MCF 10A (cell line): ENCODE measurements at places on chromosomes 5 and 9. TPM values are rescaled to one million over a fixed set of nuclear protein-coding genes. Genes with fewer than 3 reads are reported as not detected.

- peaks cover 89% of the 10 kb centered on the region for H3K27me3 ChIP-seq
- no peak overlapping the region for H3K27ac ChIP-seq
- H3K4me1 ChIP-seq, result no peaks in the 10 kb centered on the region
- no peak for DNase-seq
These were observed 380 bp downstream of the OR1J1 start for GRCh38 chr9:122477346-122477745.

DNA sequence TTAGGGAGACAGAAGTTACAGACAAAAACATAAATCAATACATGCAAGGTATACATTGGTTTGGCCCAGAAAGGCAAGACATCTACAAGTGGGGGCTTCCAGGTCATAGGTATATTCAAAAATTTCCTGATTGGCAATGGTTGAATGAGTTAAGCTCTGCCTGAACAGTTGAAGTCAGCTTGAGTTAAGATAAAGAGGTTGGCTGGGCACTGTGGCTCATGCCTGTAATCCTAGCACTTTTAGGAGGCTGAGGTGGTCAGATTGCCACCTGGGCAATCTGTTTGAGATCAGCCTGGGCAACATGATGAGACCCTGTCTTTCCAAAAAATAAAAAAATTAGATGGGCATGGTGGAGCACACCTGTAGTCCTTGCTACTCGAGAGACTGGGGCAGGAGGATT lies 16.3 kb downstream of the TMC1 start:
- DNase-seq, result no peak
- no peaks in the 10 kb centered on the region for H3K27me3 ChIP-seq
- no peaks in the 10 kb centered on the region for H3K36me3 ChIP-seq
- peak overlapping the region; percentile 25 for H3K27ac ChIP-seq
- H3K4me3 ChIP-seq, result no peak overlapping the region

DNA sequence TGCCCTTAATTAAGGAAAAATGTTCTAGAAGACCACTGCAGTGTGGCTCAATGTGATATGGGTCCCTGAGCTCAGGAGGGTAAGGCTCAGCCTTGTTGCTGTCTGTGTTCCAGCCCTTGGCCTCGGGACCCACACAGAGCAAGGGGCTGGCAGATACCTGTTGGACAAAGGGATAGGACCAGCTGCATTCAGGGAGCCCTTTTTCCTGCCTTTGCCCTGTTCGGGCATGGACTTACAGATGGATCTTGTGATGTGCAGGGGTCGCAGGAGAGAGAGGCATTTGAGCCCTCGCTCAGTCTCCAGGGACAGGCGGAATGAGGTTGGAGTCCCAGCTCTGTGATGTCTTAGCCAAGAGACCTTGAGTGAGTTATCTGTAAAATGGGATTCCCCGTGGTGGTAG lies 12.1 kb upstream of the BOD1 start:
- no peak overlapping the region for H3K27ac ChIP-seq
- peaks cover 6% of the 10 kb centered on the region for H3K36me3 ChIP-seq
- DNase-seq, result no peak
- H3K4me3 ChIP-seq, result no peak overlapping the region

DNA sequence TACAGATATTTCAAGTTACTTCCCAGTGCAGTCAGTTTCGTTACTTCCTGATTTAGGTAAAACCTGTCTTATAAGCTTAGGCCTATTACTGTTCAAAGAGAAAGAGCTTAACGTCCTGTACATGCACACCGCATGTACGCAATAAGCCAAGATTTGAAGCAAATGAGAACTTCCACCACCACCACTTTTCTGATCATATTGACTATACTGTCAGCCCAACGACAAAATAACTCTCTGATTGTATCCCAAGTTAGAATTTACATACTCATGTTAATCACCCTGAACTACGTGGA lies 5.1 kb downstream of the NFIB start:
- H3K27ac ChIP-seq, result peak overlapping the region; percentile 88
- peak overlapping the region; percentile 80 for H3K4me3 ChIP-seq
- no peaks in the 10 kb centered on the region for H3K27me3 ChIP-seq
- peaks cover 44% of the 10 kb centered on the region for H3K4me1 ChIP-seq
- H3K36me3 ChIP-seq, result peaks cover 24% of the 10 kb centered on the region
- no peak for DNase-seq

DNA sequence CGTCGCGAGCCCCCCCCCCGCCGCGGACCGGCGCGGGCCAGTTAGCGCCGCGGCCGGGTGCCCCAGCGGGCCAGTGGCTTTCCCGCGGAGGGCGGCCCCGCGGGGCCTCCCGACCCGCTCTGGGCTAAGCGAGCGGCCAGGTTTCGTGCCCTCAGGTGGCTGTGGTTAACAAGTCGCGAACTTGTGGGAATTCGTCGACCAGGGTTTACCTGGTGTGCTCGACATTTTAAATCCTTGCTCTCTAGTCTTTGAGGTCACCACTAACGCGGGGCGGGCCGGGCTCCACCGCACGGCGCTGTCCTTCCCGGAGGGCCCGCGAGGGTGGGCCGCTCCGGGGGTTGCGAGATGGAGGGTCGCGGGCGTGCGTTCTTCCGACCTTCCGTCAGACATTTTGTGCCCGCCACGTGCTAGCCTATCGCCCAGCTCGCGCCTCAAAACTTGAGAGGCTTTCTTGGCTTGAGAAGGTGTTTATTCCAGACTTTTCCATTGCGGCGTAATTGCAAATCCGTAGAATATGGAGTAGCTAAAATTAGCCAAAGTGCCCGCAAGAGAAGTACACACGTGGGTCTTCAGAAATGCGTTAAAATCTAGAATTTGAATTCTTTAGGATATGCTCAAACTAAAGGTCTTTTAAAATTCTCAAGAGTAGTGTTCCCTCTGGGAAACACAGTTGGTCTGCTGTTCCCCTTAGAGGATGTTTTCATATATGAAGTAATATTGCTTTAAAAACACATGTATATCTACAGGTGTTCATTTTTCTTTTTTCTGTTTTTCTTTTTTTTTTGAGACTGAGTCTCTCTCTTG lies 2.1 kb downstream of the ANP32B start:
- no peaks in the 10 kb centered on the region for H3K27me3 ChIP-seq
- peaks cover under 1% of the 10 kb centered on the region for H3K36me3 ChIP-seq

- no peak overlapping the region for H3K4me3 ChIP-seq
- no peaks in the 10 kb centered on the region for H3K36me3 ChIP-seq
- peaks cover 19% of the 10 kb centered on the region for H3K27me3 ChIP-seq
- DNase-seq, result no peak
These were observed 24.7 kb downstream of the SLC9A3 start for GRCh38 chr5:499233-500209.

Gene DNM1
- total RNA-seq, result 0.98 and 2.0 TPM in 2 replicates

Gene PCDHB12
- total RNA-seq, result 1.6 and 2.3 TPM in 2 replicates

Gene DUSP1
- total RNA-seq, result 594 and 611 TPM in 2 replicates

DNA sequence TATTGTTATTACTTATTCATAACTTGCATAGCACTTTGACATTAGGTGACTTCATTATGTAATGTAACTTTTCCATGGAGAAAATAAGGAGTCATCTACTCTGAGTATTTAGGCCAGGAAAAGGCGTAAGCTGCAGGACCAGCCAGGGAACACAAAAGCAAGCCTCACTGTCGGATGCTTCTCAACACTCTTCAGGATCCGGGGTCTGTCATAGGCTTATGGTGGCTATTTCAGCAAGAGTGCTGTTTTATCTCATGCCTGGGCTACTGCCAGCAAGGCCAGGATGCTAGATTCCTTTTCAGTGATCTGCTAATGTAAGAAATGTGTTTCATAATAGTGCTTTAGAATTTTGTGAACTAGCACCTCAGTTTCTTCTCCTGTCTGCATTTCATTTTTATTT lies 162.4 kb downstream of the CHSY3 start:
- H3K27ac ChIP-seq, result no peak overlapping the region
- H3K36me3 ChIP-seq, result no peaks in the 10 kb centered on the region
- H3K4me3 ChIP-seq, result no peak overlapping the region
- no peaks in the 10 kb centered on the region for H3K27me3 ChIP-seq
- DNase-seq, result no peak

Gene TOR4A
- 20.6 and 21.9 TPM in 2 replicates for total RNA-seq
